ENCODE measurements at places on chromosomes 12 and 14.

DNA sequence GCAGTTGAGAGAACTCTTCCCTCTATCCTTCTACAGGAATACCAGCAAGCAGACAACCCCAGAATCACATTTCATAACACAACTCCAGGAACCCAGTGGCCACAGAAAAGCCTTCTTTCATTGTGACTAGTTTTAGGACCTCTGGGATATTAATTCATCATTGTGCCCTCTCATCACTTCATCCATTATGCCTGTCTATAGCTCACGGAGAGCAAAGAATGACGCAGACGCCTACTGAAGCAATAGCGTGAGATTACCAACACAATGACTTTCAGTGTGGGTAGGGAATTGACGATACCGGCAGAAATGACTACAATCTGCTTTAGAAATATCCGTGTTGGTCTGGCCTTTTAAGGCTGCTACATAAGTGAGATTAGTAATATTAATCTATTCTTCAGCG, 158.1 kb upstream of the FOXG1 start:
- peak; percentile 32 for DNase-seq

DNA sequence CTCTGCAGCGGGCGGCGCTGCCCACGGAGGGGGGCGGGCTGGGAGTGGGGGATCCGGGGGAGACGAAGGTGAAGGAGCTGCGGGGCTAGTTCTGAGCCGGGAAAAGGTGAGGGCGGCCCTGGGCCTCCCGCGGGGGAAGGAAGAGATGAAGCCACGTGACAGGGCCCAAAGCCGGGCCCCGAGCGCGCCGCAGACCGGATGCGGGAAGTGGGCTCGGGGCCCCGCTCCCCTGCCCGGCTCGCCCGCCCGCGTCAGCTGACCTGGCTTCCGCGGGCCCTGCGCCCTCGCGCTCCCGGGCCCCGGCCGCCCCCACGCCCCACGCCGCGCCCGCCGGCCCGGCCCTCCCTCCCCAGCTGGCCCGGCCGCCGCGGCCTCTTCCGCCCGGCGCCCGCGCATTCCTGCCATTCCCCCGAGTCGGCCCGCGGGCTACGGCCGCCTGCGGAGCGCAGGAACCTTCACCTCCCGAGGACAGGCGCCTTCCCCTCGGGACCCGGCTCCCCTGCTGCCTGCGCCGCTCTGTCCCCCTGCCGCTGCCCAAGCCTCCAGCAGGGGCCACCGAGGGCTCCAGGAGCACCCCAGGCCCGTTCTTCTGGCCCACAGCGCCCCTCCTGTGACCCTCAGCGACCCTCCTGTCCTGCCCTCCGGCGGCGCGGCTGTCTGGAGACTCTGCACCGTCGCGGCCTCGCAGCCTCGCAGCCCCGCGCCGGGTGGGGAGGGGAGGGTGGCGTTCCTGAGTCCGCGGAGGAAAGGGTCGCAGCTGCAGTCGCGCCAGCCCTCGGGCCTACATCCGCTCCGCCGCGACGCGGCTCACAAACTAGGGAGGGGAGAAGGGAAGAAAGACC, 20.4 kb downstream of the NINJ2 start:
- peak; percentile 84 for DNase-seq

- no peak for DNase-seq
Observed at GRCh38 chr12:95177201-95177768, 40.0 kb downstream of the FGD6 start.

- no peak for DNase-seq
Observed at GRCh38 chr12:114898159-114898558, 214.2 kb upstream of the TBX3 start.

DNA sequence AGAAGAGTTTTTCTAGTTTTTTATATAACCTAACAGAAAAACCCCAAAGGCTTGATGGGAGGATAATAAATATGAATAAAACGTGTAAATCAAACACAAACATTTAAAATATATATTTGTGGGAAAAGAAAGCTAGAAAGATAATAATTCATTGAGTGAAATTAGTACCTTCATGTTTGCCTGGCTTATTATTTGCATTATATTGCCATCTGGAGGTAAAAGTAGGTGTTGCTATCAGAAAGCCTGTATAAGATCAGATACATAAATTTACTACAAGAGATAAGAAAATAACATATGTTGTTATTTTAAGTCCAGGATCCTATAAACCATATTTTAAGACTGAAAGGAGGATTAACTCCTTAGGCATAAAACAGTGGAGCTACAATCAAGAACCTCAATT, 77.7 kb downstream of the NTS start:
- DNase-seq, result no peak

DNA sequence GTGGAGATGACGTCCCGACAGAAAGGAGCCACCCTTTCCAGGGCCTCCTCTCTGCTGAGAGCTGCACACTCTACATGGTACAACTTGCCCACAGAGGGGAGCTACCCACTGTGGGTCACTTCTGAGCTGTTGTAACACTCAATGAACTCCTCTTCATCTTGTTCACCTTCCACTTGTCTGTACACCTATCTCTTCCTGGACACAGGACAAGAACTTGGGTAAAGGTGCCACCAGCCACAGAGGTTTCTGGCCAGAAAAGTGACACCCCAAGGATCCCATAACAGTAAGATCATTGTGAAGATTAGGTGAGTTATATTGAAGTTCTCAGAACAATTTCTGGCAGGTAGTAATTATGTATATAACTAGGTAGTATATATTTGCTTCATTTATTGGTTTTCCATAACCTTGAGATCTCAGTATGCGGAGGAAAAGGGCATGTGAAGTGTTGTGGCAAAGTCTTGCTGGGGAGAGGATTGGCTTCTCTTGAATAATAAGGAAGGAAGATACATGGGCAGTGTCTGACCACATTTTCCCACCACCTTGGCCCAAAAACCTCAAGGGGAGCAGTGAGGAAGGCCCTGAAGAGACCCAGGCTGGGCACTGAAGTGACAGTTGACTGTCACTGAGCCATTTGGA, 34.2 kb downstream of the KRT76 start:
- no peak for DNase-seq

DNA sequence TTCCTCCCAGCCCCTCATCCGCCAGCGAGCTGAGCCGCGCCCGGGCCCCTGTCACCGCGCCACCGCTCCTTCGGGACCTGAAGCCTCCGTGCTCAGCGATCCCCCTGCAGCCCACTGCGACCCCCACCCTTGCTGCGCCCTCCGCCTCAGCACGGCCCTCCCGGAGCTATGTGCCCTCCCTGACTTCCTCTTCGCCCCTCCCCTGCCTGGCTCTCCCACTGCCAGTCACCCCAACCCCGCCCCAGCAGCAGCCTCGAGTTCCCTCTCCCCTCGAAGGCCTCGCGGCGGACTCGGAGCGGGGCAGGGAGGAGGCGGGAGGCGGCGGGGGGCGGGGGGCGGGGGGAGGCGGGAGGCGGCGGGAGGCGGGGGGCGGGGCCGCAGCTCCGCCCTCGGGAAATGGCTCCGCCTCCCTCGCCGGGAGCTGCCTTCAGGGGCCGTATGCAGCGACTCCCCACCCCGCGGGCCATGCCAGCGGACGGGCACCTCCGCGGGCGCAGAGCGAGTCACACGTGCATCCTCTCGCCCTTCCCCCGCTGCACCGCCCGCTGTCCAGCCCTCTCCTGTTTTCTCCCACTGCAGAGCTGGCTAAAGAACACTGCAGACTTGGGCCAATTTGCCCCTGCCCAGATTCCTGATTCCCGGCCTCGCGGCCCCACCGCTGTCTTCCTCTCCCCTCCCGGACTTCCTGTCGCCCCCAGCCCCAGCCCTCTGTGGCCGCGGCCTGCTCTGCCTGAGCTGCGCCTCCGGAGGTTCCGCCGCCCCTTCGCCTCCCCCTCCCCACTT, 29.1 kb upstream of the ADIPOR2 start:
- peak; percentile 82 for DNase-seq

GRCh38 chr12:89712706-89713105, 4.1 kb upstream of the ATP2B1 start:
- DNase-seq, result no peak

DNA sequence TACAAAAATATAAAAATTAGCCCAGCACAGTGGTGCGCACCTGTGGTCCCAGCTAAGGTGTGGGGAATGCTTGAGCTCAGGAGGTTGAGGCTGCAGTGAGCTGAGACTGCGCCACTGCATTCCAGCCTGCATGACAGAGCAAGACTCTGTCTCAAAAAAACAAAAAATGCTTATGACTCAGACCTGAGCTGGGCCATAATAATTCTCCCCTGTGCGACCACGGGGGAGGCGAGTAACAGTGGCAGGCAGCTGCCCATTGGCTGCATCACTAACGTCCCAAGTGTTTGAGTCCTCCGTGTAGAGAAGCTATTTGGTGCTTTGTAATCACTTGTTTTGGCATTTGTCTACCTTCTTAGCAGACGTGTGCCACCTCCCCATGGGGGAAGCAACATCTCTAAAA, 24.9 kb downstream of the PSMC1 start:
- no peak for DNase-seq

- DNase-seq, result no peak
Observed at GRCh38 chr14:93986955-93987354, 10.1 kb upstream of the CCDC197 start.

DNA sequence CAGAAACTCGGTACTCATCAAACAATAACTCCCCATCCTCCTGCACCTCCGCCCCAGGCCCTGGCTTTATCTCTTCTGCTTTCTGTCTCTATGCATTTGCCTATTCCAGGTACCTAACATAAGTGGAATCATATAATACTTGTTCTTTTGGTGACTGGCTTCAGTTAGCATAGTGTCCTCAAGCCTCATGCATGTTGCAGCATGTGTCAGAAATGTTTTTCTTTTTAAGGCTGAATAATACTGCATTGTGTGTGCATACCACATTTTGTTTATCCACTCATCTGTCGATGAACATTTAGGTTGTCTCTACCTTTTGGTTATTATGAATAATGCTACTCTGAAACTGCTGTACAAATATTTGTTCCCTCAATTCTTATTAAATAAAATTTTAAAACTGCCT, 117.1 kb downstream of the KICS2 start:
- DNase-seq, result no peak

DNA sequence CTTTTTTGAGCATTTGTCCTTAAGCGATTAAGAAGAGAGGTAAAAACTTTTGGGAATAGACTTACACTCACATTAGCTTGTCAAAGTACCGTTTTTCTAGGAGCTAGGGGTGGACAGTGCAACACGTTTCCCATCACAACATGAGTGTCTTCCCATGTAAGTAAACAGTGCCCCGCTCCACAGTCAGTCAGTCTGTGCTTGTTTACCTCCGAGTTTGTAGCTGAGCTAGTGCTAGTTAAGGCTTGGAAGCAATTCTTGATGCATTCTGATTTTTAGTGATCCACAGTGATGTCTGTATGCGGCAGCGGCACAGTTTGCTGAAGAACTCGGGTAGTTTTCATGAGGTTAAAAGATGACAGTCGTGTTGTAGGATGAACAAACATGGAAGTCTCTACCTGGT, 941 bp downstream of the ZDHHC17 start:
- no peak for DNase-seq

DNA sequence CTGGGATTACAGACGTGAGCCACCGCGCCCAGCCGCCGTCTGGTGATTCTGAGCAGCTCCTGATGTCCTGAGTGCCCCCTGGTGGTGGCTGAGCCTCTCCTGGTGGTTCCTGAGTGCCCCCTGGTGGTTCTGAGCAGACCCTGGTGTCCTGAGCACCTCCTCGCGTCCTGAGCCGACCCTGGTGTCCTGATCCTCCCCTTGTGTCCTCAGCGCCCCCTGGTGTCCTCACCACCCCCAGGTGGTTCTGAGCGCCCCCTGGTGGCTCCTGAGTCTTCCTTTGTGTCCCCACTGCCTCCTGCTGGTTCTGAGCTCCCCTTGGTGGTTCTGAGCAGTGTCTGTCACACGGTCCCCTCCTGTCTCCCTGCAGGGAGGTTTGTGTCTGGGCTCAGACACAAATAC, 1304.9 kb downstream of the TMEM121 start:
- no peak for DNase-seq

- DNase-seq, result peak; percentile 57
Observed at GRCh38 chr12:2876431-2877046, 435 bp downstream of the FOXM1 start.

GRCh38 chr14:69105326-69105725, 47.6 kb downstream of the DCAF5 start:
- DNase-seq, result no peak

DNA sequence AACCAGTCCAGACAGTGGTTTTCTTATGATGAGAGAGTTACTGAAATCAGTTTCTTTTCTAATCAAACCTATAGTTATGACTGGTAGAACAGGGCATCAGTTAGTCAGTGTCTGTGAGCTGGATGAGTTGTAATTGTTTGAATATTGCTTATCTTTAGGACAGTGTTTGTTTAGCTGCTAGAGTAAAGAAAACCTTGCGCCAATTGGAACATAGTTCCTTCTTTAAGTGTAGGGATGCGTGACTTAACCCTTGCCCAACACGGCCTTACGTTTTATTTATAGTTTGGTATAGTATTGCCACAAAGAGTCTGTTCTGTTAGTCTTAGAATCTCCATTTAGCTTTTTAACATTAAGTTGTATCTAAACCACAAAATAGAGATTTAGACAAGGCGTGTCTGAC, 572.6 kb downstream of the SLC16A7 start:
- DNase-seq, result no peak

DNA sequence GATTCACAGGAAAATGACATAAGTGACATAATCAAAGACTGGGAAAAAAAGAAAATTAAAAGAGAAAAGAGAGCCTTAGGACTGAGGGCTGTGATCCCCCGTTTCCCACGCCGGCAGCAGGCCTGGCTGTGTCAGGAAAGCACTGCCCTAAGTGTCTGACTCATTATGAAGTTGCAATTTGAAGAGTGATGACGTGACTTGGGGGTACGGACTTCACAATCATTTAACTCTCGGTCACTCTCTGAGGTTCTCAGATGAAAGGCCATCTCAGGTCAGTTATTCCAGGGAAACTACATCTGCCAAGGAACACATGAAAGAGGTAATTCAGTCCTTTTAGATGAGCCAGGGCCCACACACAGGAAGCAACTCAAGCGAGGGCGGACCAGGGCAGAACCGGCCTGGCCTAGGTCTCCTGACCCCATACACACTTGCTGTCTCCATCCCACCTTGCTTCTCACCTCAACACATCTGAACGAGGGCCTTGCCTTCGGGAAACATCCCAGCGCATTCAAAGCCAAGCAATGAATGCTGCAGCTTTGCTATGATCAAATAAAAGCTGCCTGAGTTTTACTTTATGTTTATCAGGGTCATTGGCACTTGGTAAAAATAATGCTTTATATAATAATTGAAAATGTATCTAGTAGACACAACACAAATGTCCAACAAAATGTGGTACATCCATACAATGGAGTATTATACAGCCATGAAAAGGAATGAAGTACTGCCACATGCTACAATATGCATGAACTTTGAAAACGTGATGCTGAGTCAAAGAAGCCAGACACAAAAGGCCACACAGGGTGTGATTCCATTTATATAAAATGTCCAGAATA, 2.7 kb downstream of the SSH1 start:
- no peak for DNase-seq

DNA sequence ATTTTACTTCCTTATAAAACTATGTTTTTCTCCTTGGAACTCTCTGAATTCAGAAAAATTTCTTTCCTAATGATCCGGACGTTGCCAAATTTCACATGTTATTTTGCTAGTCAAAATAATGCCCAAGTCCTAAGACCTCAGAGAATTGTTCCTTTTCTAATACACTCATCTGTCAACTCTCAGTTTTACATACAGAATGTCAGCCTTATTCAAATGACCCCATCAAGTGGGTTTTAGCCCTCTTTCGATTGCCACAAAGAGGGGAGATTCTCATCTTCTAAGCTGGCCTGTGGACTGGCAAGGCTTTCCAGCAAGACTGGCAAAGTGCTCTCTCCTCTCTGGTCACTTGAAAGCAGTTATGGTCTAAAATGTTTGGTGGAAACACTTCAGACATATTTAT, 99.3 kb upstream of the GPHB5 start:
- DNase-seq, result no peak

- no peak for DNase-seq
Observed at GRCh38 chr14:93044556-93044955, 71.2 kb downstream of the ITPK1 start.
